Lower lobe of right lung (tissue), 2 donors: ENCODE measurements at places on chromosomes 5 and 9. TPM values are rescaled to one million over a fixed set of nuclear protein-coding genes. Genes with fewer than 3 reads are reported as not detected.

GRCh38 chr5:148401604-148402003 lies 17.8 kb downstream of the FBXO38 start:
- no peak overlapping the region for H3K4me3 ChIP-seq
- H3K27ac ChIP-seq: peak overlapping the region; percentile 62
- DNase-seq: no peak

GRCh38 chr5:149150457-149150856 lies 9.2 kb downstream of the ABLIM3 start:
- H3K4me3 ChIP-seq: no peak overlapping the region
- H3K36me3 ChIP-seq: no peaks in the 10 kb centered on the region
- peaks cover 56% of the 10 kb centered on the region for H3K4me1 ChIP-seq
- no peak for DNase-seq
- H3K27ac ChIP-seq: no peak overlapping the region
- no peaks in the 10 kb centered on the region for H3K27me3 ChIP-seq

GRCh38 chr5:109750463-109750862 lies 60.7 kb downstream of the MAN2A1 start:
- H3K36me3 ChIP-seq: no peaks in the 10 kb centered on the region
- DNase-seq: no peak
- H3K27me3 ChIP-seq: no peaks in the 10 kb centered on the region
- no peaks in the 10 kb centered on the region for H3K4me1 ChIP-seq

DNA sequence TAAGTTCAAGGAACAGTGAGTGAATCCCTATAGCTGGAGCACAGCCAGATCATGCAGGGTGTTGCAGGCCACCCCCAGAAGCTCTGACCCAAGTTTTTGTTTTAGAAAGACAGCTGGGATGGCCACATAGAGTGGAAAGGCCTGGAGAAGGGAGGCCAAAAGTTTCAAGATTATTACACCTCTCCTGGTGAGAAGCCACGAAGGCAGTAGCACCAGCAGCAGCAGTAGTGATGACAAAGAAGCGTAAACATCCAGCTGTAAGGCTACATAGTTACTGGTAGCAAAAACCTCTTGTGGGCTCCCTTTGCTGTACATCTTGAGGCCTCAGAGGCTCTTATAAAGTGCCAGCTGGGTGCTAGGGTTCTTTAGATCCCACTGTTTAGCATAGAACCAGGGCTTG lies 11.8 kb downstream of the ADAMTSL1 start:
- no peaks in the 10 kb centered on the region for H3K4me1 ChIP-seq
- no peaks in the 10 kb centered on the region for H3K36me3 ChIP-seq
- no peak overlapping the region for H3K4me3 ChIP-seq
- no peak overlapping the region for H3K27ac ChIP-seq
- H3K27me3 ChIP-seq: no peaks in the 10 kb centered on the region
- DNase-seq: no peak

DNA sequence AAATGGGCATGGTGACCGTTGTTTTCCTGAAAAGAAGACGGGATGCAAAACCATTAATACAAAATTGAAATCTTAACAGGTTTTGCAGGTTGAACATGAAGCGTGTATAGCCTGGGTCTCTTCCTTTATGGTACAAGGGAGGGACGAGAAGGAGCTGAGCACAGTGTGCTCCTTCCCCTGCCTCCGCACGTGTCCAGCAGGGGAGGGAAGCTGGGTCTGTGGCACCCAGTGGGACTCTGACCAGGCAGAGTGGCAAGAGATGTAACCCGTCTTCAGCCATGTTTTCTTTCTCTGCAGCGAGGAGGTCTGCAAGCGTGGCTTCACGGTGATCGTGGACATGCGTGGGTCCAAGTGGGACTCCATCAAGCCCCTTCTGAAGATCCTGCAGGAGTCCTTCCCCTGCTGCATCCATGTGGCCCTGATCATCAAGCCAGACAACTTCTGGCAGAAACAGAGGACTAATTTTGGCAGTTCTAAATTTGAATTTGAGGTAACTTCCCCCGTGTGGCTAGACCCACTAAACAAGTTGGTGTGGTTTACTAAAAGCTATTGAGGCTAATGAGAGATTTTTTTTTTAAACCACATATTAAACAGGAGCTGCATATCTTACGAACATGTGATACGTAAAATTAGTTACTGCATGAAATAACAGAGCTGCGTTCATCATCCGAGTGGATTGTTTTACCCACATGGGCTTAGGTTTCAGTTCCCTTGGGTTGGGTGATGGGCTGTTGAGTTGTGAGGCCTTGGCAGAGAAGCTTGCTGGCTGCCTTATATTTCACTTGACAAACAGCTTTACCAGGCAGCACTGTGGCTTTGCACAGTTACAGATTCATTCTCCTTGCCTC lies 143.7 kb downstream of the TRIO start:
- peaks cover 42% of the 10 kb centered on the region for H3K36me3 ChIP-seq
- no peaks in the 10 kb centered on the region for H3K27me3 ChIP-seq
- H3K4me3 ChIP-seq: no peak overlapping the region
- no peaks in the 10 kb centered on the region for H3K4me1 ChIP-seq

DNA sequence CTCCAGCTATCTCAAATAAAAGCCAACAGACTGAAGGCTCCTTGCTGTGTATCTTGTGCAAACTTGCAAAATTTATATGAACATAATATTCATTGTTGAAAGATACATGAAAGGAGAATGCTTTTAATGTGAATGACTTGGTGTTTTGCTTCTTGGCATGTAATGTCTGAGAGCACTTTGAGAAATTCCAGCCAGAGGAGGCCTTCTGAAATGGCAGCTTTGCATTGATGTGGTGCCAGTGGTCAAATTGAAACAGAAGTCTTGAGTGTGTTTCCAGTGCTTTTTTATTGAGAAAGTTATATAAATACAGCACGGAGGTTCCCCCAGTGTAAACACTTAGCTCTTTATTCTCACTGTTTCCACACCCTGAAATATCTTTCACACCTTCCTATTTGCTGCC lies 182.1 kb downstream of the ADCY2 start:
- no peaks in the 10 kb centered on the region for H3K36me3 ChIP-seq
- no peak overlapping the region for H3K4me3 ChIP-seq
- no peaks in the 10 kb centered on the region for H3K4me1 ChIP-seq
- no peaks in the 10 kb centered on the region for H3K27me3 ChIP-seq

Gene WDR31
- 4.5 TPM for total RNA-seq

GRCh38 chr5:111119856-111120255 lies 27.7 kb downstream of the WDR36 start:
- DNase-seq: no peak
- peaks cover 80% of the 10 kb centered on the region for H3K36me3 ChIP-seq
- H3K27me3 ChIP-seq: no peaks in the 10 kb centered on the region

DNA sequence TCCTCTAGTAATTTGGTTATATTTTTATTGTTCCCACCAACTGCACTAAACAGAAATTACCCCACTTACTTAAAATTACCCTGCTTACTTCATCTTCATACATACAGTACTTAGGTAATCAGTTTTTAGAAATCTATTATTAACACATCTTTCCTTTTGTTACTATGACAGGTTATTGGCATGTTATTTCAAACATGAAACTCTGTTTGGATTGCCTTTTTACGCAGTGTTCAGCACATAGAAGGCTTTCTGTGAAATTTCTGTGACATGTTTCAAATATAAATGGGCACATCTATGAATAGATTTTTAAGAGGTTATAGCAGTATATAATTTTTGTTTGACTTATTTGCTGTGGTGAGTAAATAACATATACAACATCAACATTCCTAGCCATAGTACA lies 22.5 kb downstream of the SRFBP1 start:
- H3K27me3 ChIP-seq: no peaks in the 10 kb centered on the region
- H3K4me3 ChIP-seq: no peak overlapping the region
- no peaks in the 10 kb centered on the region for H3K36me3 ChIP-seq
- DNase-seq: no peak
- peaks cover 15% of the 10 kb centered on the region for H3K4me1 ChIP-seq

DNA sequence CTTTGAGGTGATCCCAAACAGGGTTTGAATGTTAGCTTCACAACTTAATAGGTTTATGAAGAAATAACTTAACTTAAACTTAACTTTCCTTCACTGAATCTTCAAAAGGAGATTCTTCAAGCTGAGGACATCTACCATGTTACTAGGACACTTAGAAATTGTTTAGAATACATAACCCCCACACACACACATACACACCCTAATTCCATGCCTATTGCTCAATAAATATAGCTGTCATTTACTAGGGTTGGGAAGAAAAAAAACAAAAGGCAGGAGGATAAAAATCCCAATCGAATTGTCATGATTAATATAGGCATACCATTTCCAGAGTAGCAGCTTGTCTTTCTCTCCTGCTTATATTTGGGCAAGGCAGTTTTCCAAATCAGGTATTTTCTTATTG lies 68.3 kb downstream of the ALDH1A1 start:
- DNase-seq: no peak
- no peaks in the 10 kb centered on the region for H3K4me1 ChIP-seq
- no peak overlapping the region for H3K27ac ChIP-seq
- H3K36me3 ChIP-seq: peaks cover 12% of the 10 kb centered on the region
- H3K4me3 ChIP-seq: no peak overlapping the region

- no peaks in the 10 kb centered on the region for H3K27me3 ChIP-seq
- H3K27ac ChIP-seq: no peak overlapping the region
- no peak overlapping the region for H3K4me3 ChIP-seq
Measured at GRCh38 chr5:147208134-147208533, 26.7 kb upstream of the STK32A start.

Gene LURAP1L
- 29.2 TPM for total RNA-seq

GRCh38 chr5:109865637-109866036 lies 175.9 kb downstream of the MAN2A1 start:
- H3K27ac ChIP-seq: no peak overlapping the region
- H3K27me3 ChIP-seq: no peaks in the 10 kb centered on the region
- no peak overlapping the region for H3K4me3 ChIP-seq
- no peaks in the 10 kb centered on the region for H3K4me1 ChIP-seq
- peaks cover 46% of the 10 kb centered on the region for H3K36me3 ChIP-seq

Gene PDE6A
- total RNA-seq: not detected
